ENCODE measurements at places on chromosomes 12 and 14.

GRCh38 chr14:69997849-69998248 lies 118.6 kb downstream of the SMOC1 start:
- DNase-seq, result no peak

DNA sequence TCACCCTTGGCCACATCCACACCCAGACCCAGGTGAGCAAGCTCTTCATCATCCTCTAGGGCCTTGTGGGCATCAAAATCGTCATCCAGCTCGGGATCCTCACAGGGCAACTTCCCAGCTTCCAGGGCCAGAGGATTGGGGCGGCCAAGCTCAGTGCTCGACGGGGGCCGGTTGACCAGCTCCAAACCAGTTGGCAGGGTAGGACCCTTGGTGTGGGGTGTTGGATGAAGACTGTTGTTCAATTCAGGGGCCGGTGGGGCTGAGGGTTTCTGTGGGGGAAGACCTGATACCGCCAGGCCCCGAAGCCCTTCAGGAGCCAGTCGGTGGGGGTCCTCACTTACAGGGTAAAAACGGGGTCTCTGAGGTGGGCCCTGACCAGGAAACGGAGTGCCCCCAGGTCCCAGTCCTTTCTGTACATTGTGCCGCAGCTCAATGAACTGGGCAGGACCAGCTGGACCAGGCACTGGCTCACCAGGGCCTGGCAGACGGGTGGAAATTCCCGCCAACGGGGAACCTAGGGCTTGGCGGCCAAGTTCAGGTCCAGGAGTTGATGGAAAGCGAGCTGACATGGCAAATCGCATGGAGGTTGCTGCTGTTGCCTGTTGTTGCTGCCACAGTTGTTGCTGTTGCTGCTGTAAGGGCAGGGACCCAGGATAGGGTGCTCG lies 19.8 kb upstream of the PRKAG1 start:
- DNase-seq, result no peak

DNA sequence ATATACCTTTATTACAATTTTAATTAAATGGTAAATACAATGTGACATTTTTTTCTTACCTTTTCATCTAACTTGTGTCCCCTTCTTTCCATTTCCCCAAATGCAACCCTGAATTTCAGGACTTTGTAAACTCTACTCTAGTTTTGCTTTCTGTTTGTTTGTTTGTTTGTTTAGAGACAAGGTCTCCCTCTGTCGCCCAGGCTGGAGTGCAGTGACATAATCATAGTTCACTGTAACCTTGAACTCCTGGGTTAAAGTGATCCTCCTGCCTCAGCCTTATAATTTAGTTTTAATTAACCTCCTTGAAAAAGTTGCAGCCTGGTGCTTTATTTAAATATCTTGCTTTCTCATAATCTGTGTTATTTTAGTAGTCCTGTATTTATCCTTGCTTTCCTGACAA lies 59.0 kb upstream of the MON2 start:
- DNase-seq, result no peak

- DNase-seq, result no peak
Measured at GRCh38 chr14:28121512-28122297, 644.9 kb upstream of the FOXG1 start.

GRCh38 chr14:26594148-26594547 lies 3.7 kb downstream of the NOVA1 start:
- DNase-seq, result no peak

GRCh38 chr12:77594366-77594765 lies 236.3 kb upstream of the NAV3 start:
- DNase-seq, result no peak

DNA sequence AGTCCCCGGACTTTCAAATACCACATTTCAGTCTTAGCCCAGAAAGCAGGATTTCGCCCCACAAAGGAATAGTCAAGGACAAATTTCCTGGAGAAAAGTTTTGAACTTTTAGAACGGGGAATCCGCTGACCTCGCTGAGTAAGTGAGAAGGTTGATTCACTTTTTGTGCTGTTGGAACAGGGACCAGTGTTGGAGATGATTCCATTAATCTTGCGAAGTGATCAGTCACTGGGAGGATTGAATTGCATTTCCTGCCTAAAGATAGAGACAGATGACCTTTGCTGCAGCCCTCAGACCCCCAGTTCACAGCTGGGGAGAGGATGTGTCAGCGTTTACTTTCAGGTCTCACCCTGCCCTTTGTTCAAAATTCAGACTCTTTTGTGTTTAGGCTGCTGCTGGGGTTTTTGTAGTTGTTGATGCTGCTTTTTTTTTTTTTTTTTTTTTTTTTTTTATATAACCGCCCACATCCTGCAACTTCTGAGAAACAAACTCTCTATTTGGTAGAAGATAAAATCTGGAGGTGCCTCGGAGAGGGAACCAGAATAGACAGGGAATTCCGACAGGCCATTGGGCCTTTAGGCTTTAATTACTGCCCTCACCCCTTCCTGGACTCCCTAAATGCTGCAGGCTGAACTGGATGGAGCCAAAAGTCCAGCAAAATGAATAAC lies 9.8 kb upstream of the KDM2B start:
- DNase-seq, result peak; percentile 64

- no peak for DNase-seq
Measured at GRCh38 chr12:77734214-77734883, 96.3 kb upstream of the NAV3 start.

DNA sequence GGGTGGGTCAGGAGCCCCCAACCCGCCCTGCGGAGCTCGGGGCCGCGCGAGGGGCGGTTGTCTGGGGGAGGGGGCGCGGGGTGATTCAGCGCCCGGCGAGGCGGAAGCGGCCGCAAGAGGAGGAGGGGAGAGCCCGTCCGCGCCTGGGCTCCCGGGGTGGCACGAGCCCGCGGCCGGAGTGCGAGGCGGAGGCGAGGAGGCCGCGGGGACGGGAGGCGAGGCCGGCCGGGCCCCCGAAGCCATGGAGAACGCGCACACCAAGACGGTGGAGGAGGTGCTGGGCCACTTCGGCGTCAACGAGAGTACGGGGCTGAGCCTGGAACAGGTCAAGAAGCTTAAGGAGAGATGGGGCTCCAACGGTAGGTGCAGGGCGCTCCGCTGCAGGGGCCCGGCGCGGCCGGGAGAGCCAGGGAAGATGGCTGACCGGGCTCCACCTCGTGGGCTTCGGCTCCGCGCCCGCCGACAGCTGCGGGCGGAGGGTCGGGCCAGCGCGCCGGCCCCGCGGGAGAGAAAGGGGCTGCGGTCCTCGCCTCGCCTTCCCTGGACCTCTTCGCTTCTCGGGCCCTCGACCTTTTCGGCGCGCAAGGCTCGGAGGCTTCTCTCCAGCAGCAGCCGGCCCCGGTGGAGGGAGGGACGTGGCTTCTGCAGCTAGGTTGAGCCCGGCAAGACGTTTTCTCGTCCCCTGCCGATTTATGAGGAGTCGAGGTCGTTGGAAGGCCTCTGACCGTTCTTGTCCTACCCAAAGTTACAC lies 677 bp downstream of the ATP2A2 start:
- peak; percentile 63 for DNase-seq

GRCh38 chr14:88798156-88798555 lies 5.4 kb upstream of the EML5 start:
- DNase-seq, result no peak

DNA sequence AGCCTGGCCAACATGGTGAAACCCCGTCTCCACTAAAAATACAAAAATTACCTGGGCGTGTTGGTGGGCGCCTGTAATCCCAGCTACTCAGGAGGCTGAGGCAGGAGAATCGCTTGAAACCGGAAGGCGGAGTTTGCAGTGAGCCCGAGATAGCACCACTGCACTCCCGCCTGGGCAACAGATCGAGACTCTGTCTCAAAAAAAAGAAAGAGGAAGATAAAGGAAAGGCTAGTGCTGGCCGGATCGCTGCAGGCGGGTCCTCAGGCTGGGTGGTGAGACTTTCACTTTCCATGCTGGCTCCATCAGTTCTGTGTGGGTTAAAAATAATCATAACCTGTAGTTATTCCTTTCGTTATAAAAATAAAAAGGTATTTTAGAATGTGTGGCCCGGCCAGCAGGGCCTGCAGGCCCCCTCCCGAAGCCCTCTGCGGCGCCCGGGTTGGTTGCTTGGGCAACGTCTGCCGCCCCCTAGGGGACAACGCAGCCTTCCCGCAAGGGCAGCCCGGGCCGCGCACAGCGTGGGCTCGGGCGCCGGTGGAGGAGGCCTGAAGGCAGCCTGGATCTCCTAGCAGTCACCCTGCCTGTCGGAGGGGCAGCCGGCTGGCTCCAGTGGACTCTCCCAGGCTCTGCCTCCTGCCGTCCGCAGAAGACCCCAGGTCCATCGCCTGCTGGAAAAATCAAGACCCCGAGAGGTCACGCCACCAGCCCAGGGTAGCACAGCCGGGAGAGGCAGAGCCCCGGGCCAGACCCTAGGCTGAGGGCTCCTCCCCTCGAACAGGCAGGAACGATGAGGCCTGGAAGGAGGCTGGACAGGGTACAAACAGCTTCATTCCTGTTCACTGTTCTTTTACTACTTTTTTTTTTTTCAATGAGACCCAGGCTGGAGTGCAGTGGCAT lies 5.0 kb upstream of the SLC25A47 start:
- DNase-seq, result peak; percentile 85

DNA sequence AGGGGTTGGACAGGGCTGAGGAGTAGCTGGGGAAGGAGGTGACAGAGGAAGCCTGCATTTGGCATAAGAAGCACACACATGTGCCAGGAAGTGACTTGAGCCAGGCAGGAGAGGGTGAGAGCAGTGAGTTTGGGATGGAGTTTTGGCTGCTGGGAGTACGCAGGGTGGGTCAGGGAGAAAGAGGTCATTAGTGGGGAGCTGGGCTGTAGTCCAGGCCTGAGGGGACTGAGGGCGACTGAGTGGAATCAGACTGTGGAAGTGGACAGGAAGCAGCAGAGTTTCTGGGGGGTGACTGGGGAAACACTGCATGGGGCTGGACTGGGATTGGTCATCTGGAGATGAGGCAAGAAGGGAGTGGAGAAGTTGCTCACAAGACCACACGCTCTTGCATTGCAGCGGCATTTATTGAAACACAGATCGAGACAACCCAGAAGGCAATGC lies 7.6 kb downstream of the KRT85 start:
- no peak for DNase-seq

- DNase-seq, result no peak
Measured at GRCh38 chr14:24430682-24431568, 1.2 kb downstream of the KHNYN start.

DNA sequence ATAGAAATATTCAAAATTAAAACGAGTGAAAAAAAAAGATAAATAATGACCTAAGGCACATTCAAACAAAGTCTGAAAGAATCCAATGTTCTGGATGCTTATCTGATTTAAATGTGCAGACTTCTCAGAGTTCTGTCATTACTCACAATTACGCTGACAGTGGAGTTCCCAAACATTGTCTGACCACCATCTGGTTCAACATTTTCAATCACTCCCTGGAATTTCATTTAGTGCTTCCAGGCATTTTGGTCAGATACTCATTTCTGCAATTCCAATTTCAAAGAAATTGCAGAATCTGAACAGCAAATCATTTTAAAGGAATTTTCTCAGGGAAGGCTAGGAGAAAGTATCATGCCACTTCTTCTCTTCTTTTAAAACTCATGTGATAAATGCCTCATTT lies 398.2 kb upstream of the PDE3A start:
- DNase-seq, result no peak

DNA sequence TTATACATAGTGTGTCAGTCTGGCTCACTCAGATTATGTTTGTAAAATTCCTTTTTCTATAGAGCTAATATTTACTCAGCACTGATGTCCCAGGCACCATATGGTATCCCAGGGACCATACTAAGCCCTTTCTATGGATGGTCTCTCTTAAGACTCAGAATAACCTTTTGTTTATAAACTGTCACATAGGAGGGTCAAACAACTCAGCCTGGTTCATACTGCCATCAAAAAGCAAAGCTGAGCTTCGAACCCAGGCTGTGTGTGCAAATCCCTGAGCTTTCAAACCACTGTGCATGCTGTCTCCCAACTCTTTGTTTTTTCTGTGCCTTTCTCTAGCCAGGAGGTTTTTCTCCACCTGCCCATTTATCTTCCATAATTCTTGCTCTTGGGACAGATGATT lies 135.6 kb upstream of the ARHGAP5 start:
- DNase-seq, result no peak

DNA sequence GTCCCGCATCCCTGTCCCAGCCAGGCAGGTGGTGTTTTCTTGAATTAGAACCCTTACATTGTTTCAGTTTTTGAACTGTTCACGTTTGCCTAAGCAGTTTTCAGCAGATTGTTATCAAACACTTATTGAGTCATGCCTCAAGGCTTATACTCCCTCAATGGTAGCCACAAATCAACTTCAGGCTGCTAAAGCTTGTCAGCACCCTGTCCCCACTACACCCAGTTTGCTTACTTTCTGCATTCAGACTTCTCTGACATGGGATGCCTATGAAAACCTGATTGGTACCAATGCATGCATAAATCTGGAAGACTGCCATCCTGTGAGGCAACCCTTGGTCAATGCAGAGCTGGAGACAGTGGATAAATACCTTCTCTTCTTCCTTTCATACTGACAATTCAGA lies 225.4 kb downstream of the BTG1 start:
- no peak for DNase-seq

GRCh38 chr14:89652352-89652751 lies 235.3 kb upstream of the FOXN3 start:
- DNase-seq, result no peak

GRCh38 chr12:84336231-84336630 lies 576.4 kb downstream of the SLC6A15 start:
- DNase-seq, result no peak

GRCh38 chr12:52740584-52740983 lies 36.6 kb downstream of the KRT76 start:
- no peak for DNase-seq

DNA sequence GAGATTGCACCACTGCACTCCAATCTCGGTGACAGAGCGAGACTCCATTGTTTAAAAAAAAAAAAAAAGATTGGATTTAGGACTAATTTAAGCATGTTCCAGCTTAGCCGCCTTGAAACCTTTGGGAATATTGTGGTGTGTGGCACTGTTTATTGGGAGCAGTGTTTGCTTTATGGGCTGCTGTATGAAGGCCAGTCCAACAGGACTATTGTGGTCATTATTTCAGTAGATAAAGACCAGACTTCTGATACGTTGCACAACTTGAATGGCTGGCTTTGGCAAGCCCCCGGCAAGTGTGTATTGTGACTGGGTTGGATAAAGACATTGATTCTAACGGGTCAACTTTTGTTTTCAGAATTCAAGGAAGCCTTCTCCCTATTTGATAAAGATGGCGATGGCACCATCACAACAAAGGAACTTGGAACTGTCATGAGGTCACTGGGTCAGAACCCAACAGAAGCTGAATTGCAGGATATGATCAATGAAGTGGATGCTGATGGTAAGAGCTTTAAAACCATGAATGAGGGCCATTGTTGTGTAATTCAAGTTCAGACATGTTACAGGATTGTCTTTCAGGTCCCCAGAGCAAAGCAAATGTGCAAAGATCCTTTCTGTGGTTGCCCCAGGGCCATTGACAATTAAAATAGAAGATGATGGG lies 4.2 kb downstream of the CALM1 start:
- DNase-seq, result no peak

GRCh38 chr14:26078561-26078960 lies 519.3 kb downstream of the NOVA1 start:
- DNase-seq, result no peak

GRCh38 chr12:112096667-112097066 lies 11.9 kb downstream of the NAA25 start:
- DNase-seq, result no peak

DNA sequence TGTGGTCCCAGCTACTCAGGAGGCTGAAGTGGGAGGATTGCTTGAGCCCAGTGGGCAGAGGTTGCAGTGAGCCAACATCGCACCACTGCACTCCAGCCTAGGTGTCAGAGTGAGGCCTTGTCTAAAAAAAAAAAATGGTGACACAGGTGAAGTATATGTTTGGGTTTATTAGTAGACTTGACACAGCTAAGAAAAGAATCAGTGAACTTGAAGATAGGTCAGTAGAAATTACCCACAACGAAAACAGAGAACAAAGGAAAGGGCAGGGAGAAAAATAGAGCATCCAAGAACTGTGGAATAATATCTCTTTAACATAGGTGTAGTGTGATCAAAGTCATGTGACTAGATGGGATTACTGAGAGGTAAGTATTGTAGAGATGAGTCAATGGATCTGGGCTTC lies 23.7 kb downstream of the ATF1 start:
- DNase-seq, result no peak
